ENCODE measurements at places on chromosomes 11 and 22. TPM values are rescaled to one million over a fixed set of nuclear protein-coding genes. Genes with fewer than 3 reads are reported as not detected.

DNA sequence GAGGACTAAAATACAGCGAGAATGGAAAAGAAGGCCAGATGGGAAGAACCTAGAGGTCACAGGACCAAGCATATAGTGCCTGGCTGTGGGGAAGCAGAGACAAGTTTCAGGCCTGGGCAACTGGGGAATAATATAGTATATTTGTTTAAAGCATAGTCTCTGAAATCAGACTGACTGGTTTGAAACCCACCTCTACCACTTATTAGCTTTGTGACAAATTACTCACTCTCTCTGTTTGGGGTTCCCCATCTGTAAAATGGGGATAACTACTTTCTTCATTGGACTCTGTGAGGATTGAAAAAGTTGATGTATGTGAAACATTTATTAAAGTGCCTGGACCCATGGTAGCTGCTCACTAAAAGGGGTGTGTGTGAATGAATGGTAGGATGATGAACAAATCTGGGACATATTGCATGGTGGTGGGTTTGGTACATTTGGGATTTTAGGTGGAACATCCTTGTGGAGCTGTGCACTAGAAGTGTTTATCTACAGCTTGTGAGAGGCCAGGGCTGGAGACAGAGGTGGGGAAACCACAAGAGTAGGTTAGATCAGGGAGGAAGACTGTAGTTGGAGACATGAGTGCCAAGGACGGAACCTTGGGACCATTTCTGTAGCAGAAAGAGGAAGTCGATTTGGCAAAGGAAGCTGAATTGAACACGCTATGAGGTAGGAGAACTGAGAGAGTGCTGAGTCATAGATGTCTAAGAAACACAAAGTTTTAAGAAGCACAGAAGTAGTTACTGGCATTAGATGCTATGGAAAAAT, 52.6 kb downstream of the SWAP70 start:
- H3K36me3 ChIP-seq, result no peaks in the 10 kb centered on the region
- no peaks in the 10 kb centered on the region for H3K4me1 ChIP-seq
- no peaks in the 10 kb centered on the region for H3K27me3 ChIP-seq

- no peaks in the 10 kb centered on the region for H3K4me1 ChIP-seq
- no peak overlapping the region for H3K27ac ChIP-seq
- H3K27me3 ChIP-seq, result no peaks in the 10 kb centered on the region
- no peak overlapping the region for H3K4me3 ChIP-seq
- H3K36me3 ChIP-seq, result no peaks in the 10 kb centered on the region
Measured at GRCh38 chr11:765025-765801, 12.1 kb downstream of the GATD1 start.

DNA sequence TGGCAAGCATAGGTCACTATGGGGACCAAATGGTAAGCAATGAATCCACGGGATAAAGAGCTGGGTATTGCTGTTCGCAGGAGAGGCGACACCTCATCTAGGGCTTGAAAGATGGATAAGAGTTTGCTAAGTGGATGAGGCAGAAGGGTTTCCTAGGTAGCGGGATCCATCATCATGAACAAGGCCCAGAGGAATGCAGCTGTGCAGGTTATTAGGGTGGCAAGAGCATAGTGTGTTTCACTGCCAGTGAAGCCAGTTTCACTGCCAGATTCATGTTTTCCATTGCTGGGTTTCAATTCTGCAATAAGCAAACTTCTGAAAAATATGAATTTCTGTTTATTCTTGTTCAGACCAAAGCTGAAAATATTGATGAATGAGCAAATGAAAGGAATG, 27.2 kb downstream of the WEE1 start:
- H3K27me3 ChIP-seq, result no peaks in the 10 kb centered on the region
- no peak for DNase-seq
- no peaks in the 10 kb centered on the region for H3K36me3 ChIP-seq

- no peak for DNase-seq
- no peak overlapping the region for H3K4me3 ChIP-seq
- H3K4me1 ChIP-seq, result no peaks in the 10 kb centered on the region
- H3K36me3 ChIP-seq, result no peaks in the 10 kb centered on the region
- no peaks in the 10 kb centered on the region for H3K27me3 ChIP-seq
Measured at GRCh38 chr11:19508165-19508564, 204.5 kb upstream of the NAV2 start.

The PICALM gene
- total RNA-seq, result 328 TPM
